ENCODE measurements at places on chromosomes 3 and 15. TPM values are rescaled to one million over a fixed set of nuclear protein-coding genes. Genes with fewer than 3 reads are reported as not detected.

Gene PTX3
- 24.2 TPM for total RNA-seq

Gene PLA1A
- 0.14 TPM for total RNA-seq

Gene CACNA2D2
- total RNA-seq: 0.14 TPM

Gene ERICH6
- not detected for total RNA-seq

Gene ATP13A4
- total RNA-seq: not detected

Gene GOLGB1
- 10.5 TPM for total RNA-seq

Gene GOLGA8M
- 0.06 TPM for total RNA-seq

Gene WDR93
- total RNA-seq: not detected

Gene SLC24A5
- not detected for total RNA-seq

Gene CELSR3
- total RNA-seq: 0.87 TPM

Gene PAQR5
- 10.1 TPM for total RNA-seq

- no peak for DNase-seq
Observed at GRCh38 chr15:100725121-100726069, 123.0 kb downstream of the ASB7 start.

- DNase-seq: no peak
Observed at GRCh38 chr3:44932986-44933944, 42.7 kb downstream of the ZDHHC3 start.

DNA sequence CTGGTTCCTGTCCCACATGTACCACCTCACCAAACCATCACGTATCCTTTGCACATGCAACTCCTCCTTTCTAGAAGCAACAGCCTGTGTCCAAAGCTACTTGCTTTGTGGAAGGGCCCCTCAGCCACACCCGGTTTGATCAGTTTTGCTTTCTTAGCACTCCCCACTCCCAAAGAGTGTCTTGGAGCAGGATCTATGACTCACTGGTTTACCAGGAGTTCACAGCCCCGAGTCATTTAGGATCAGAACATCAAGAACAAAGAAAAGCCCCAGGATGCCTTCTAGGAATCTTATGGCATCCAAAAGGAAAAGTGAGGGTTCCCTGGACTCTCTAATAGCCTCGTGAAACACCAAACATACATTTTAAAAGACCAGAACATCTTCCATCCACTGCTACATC is 50.7 kb upstream of the IGF1R start:
- DNase-seq: no peak

DNA sequence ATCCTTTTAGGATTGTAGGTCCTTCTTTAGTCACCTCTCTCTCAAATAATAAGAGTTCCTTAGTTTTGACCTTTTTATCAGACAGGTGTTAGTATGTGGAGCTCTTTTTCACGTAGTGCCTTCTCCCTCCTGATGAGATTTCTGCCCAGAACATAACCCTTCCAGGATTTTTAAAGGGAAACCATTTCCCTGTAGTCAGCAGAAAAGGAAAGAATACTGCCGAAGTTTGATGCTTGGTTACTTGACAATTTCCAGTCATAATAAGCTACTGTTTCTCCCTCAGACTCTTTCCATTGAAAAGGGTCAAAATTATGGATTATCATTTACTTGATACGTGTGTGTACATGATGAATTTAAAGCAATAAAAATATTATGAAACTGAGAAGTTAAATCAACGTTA is 73.1 kb downstream of the VPS8 start:
- no peak for DNase-seq

- no peak for DNase-seq
Observed at GRCh38 chr15:48253172-48253571, 47.1 kb downstream of the SLC12A1 start.

DNA sequence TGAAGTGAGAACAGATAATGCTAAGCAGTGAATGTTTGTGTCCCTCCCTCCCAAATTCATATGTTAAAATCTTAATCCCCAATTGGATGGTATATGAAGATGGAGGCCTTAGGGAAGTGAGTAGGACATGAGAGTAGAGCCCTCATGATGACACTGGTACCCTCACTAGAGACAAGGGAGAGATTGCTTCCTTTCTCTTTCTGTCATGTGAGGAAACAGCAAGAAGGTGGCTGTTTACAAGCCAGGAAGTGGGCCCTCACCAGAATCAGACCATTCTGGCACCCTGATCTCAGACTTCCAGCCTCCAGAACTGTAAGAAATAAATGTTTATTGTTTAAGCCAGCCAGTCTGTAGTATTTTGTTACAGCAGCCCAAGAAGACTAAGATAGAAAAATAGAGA is 209.5 kb downstream of the SATB1 start:
- DNase-seq: no peak

GRCh38 chr3:27354588-27355203 is 14.5 kb downstream of the NEK10 start:
- no peak for DNase-seq

- no peak for DNase-seq
Observed at GRCh38 chr15:72136170-72137051, 18.2 kb downstream of the SENP8 start.

DNA sequence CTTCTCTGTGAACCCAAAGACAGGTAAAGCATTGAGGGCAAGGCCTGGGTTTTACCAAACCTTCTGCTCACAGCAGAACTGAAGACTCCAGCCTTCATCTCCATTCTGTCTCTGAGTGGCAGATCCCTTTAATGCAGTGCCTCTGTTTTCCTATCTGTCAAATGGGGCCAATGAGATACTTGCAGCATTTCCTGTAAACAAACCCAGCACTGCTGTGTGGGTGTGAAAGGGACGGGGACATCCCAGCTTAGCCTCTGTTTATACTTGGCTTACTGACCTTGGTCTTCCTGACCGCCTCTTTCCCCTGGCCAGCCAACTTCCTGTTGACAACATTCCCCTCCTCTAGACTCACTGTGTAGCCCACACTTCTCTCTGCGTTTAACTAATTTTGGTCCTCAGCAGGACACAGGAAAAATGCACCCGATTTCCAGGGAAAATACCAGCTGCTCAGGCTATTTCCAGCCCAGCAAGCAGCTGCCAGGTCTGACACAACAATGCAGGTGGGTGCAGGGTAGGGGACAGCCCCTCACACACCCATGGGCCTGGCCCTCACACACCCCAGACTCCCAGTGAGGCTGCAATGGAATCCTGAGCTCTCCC is 105.9 kb upstream of the HERC1 start:
- peak; percentile 23 for DNase-seq

DNA sequence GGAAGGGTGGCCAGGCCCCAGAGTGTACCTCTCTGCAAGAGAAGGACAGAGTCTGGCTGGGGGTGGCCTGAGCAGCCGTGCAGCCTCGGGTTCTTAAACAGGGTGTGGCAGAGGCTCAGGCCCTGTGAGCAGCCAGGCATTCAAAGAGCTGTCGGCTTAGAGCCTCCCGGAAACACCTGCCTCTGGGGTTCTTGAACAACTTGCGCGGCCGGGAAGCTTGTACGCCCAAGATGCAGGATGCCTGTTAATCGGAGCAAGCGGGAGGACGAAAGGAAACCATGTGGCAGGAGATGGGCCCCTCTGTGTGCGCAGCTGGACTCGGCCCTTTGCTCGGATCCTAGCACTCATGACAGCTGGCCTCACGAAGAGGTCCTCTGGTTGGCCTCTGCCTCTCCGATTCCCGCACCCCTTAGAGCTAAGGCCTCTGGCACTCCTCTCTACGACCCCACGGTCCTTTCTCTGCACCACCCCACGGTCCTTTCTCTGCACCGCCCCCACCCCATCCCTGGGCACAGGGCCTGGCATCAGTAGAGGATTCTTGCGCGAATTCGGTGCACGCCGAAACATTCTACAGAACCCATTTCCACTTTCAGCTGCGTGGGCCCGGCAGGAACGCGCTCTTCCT is 23.9 kb upstream of the TXNRD3 start:
- no peak for DNase-seq

DNA sequence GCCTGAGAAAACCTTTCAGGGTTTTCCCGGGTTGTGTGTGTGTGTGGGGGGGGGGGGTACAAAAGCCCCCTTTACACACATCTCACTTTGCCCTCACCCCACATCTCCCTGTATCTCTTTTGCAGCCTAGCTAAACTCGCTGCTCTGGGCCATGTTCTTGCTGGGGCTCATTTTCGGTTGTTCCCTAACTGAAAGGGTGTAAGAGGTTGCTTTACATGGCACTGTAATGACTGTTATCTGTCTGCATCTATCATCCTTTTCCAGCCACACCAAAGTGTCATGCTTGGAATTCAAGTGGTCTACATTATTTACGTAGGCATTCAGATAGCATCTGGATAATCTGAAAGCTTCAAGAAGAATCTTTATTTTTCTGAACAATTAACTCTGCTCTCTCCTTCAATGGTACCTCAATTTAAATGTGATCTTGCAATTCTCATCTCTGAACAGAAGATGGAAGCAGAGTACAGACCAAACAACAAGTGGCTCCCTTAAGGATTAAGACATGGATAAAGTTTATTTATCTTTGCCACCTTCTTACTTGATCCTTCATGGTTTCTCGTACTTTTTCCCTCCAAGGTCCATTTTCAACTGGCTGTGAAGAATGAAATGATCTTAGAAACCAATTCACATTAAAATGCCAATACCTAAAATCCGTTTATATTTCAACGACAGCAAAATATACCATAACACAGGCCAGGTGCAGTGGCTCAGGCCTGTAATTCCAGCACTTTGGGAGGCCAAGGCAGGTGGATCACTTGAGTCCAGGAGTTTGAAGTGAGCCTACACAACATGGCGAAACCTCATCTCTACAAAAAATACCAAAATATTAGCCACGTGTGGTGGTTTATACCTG is 34.9 kb downstream of the DCLK3 start:
- DNase-seq: peak; percentile 15

GRCh38 chr3:72187131-72187530 is 402.2 kb upstream of the PROK2 start:
- DNase-seq: no peak

DNA sequence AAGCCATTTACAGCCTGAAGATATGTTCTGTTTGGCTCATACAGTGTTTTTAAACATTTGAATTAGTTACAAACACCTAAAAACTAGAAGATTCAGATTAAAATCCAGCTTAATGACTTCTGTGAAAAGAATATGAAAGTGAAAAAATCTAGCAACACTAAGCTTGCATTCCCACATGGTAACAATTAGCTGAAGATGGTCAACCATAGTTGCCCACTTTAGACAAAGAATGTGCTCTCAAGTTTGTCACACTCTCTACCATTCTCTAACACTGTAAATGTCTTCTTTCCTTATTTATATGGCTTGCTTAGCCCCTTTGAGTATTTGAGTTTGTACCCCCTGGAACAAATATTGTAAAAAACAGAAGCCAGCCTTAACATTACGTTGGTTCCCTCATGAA is 32.7 kb downstream of the HDGFL3 start:
- no peak for DNase-seq

GRCh38 chr3:194318511-194319161 is 32.5 kb downstream of the CPN2 start:
- DNase-seq: no peak

DNA sequence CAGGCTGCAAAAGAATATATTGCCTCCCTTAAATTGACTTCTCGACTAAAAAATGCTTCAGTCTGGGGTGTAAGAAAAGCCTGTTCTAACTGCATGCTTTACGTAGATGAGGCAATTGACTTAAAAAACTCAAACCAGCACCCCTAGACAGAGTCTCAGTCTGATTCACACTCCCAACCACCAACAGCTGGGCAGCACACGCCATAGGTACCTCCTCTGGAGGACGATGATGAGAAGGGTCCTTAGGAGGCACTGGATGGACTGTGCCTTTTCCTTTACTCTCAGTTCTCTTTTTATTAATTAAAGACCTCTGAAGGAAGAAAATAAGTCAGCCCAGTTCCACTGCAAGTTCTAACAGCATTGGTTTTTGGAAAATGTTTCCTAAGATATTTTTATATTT is 175.0 kb downstream of the PDZRN3 start:
- no peak for DNase-seq

GRCh38 chr15:78073046-78073787 is 4.3 kb downstream of the TBC1D2B start:
- DNase-seq: no peak

GRCh38 chr3:157116017-157116416 is 43.9 kb downstream of the CCNL1 start:
- no peak for DNase-seq

- DNase-seq: no peak
Observed at GRCh38 chr15:70051948-70052633, 45.6 kb downstream of the TLE3 start.

DNA sequence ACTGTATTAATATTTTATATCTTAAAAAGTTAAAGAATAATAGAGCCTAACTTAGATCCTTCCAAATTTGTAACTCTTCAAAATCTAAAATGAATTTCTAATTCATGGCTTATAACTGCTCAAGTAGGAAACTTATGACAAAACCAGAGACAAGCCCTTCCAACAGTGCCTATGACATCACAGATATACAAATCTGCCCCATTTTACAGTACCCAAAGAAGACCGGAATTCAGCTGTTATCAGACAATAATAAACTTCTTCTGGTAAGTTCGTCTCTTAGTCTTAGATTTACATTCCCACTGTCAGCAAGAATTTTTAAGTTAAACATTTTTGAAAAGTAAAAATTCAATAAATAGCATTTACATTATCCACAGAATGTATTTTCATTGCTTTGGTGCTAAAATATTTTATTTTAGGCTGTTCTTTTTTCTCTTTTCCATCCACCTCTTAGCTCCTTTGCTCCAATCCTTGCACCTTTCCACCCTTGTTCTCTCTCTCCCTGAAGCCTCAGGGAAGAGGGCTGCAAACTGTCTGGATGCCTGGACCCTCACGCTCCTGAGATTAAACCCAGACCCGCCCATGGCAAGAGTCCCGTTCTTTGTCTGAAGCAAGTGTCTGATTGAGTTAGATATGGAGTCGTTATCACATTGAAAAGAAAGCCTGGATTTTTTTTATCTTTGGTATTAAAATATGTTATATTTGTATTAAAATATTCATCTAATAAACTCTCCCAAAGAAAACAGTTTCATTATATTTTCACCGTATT is 312.7 kb downstream of the ZBTB20 start:
- DNase-seq: no peak

DNA sequence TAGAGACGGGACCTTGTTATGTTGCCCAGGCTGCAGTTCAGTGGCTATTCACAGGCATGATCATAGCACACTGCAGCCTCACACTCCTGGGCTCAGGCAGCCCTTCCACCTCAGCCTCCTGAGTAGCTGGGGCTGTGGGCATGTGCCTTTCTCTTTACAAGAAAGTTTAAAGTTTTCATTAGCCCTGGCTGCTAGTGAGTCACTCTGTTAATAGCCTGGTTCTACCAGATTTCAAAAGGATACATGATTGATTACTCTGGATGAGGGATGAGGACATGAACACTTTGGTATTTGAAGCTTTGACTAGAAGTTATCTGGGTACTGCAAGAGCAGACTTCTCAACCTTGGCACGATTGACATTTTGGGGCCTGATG is 95.1 kb downstream of the DHX36 start:
- DNase-seq: no peak

DNA sequence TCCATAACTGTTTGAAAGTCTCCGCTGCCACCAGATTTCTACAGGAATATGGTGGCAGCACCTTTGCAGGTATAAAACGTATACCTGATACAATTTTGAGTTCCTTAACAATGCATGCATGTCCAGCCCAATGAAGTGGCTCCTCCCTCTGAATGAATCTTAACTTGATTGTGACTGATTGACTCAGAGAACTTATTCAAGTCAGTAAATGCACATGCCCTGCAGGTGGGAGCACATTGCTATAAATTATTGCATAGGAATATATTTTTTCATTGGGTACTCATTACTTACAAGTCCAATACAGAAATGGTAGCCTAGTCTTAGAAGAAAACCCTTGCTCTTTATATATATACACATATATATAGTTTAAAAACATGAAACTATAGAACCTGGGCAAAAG is 259.3 kb downstream of the BBX start:
- no peak for DNase-seq
